NCI-H526 (cell line): ENCODE measurements at places on chromosomes 7 and 10.

- DNase-seq, result peak; percentile 88
These were observed 71.7 kb upstream of the TMEM106B start for GRCh38 chr7:12139416-12139815.

- no peak for DNase-seq
These were observed 10.3 kb downstream of the SP8 start for GRCh38 chr7:20776214-20776911.

DNA sequence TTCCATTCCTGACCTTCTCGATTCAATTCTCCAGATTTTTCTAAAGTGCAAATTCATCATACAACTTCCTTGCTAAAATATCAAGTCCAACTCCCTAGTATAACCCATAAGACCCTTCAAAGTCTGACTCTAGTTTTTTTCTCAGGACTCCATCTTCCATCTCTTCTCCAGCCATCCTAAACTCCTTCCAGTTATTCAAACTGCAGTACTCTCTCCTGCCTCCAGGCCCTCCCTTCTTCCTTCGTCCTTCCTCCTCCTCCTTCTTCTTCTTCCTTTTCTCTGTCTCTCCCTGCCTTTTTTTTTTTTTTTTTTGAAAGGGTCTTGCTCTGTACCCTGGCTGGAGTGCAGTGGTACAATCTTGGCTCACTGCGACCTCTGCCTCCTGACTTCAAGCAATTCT is 111.9 kb downstream of the RELN start:
- DNase-seq, result no peak

GRCh38 chr10:96576277-96576980 is 10.4 kb downstream of the TM9SF3 start:
- DNase-seq, result no peak

DNA sequence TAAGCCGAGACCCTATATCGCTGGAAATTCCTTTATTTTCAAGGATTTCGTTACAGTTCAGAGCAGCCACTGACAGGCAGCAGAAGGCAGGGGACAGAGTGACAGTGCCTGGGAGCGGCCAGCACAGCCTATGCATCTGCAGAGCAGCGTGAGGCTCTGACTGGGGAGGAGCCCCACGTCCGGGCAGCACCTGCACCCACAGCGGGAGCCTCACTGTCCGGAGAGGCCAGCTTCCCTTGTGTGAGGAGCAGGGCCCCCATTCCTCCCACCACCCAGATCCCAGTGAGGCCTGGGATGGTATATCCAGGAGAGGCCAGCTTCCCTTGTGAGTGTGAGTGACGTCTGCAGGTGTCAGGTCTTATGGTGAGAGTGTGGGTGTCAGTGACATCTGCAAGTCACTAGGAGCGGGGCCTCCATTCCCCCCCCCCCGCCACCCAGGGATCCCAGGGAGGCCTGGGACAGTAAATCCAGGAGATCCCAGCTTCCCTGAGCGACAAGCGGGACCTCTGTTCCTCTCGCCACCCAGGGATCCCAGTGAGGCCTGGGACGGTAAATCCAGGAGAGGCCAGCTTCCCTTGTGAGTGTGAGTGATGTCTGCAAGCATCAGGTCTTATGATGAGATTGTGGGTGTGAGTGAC is 259.1 kb downstream of the PTPRN2 start:
- DNase-seq, result no peak

GRCh38 chr10:24822590-24822989 is 98.9 kb upstream of the ARHGAP21 start:
- no peak for DNase-seq

DNA sequence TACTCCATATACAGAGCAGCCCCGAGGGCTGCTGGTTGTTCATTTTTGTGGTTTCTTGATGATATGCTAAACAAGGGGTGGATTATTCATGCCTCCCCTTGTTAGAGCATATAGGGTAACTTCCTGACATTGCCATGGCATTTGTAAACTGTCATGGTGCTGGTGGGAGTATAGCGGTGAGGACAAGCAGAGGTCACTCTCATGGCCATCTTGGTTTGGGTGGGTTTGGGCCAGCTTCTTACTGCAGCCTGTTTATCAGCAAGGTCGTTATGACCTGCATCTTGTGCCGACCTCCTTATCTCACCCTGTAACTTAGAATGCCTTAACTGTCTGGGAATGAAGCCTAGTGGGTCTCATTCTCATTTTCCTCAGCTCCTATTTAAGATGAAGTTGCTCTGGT is 31.3 kb downstream of the GNAT3 start:
- no peak for DNase-seq

DNA sequence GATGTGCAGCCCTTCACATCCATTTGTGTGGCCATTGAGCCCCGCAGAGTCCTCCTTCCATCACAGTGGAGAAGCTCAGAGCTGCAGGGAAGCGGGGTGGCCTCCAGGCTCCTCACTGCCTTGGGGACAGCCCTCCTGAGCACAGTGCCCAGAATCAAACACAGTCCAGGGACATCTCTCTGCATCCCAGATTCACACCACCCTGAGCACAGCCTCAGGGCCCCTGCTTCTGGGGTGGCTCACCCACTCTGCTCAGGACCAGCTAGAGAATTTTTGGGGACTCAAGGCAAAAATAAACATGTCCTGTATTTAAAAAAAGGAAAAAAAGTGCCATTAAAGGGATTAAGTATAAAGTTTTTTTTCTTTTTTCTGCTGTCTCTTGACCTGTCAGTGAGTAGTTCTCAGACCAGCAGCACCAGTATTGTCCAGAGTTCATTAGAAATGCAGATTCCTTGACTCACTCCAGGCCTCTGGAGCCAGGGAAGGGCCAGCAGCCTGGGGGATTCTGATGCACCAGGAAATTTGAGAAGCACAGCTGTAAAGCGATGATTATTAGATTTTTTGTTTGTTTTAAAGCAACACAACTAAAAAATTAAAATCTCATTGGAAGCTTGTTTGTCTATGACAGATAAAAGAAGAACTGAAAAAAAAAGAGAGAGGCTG is 61.6 kb downstream of the ARHGAP22 start:
- no peak for DNase-seq

GRCh38 chr7:44603193-44603592 is 3.2 kb upstream of the OGDH start:
- DNase-seq, result no peak

- DNase-seq, result no peak
These were observed 42.7 kb upstream of the PPIF start for GRCh38 chr10:79304479-79305087.

GRCh38 chr10:25666276-25666675 is 267.8 kb upstream of the MYO3A start:
- no peak for DNase-seq

GRCh38 chr10:69438536-69439349 is 12.5 kb upstream of the TSPAN15 start:
- no peak for DNase-seq

DNA sequence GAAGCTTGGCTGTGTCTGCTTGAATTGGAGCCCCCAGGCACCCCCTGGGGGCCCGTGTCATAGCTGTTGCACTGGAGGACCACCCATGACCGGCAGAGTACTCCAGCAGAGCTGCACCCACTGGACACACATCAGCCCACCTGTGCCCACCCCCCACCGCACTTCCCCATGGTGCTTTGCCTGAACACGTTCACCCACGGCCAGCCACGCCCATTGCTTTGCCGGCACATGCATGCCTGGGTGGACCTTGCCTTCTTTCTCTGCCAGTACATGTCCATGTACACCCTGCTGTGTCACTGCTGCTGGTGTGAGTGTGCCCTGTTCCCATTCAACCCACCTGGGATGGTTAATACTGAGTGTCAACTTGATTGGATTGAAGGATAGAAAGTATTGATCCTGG is 88.7 kb downstream of the SAMD9 start:
- no peak for DNase-seq

- no peak for DNase-seq
These were observed 37.6 kb downstream of the KIN start for GRCh38 chr10:7750222-7750621.

GRCh38 chr10:21473541-21473940 is 51.9 kb downstream of the SKIDA1 start:
- DNase-seq, result no peak

GRCh38 chr7:23332910-23333612 is 33.9 kb downstream of the MALSU1 start:
- DNase-seq, result no peak

GRCh38 chr7:34069676-34070075 is 164.3 kb downstream of the BMPER start:
- DNase-seq, result peak; percentile 62

- DNase-seq, result no peak
These were observed 6.1 kb downstream of the NRF1 start for GRCh38 chr7:129617652-129618051.

GRCh38 chr7:86768394-86768793 is 124.7 kb downstream of the GRM3 start:
- no peak for DNase-seq
